Stimulated activated CD4-positive, alpha-beta T cell treated with anti-CD3 and anti-CD28 coated beads, Interleukin-4, amount 100 ng/mL, for 48 hours (primary cell): ENCODE measurements at places on chromosomes 6 and 20.
A peak's percentile ranks its signal among the peaks of the same experiment; 100 is the strongest.

DNA sequence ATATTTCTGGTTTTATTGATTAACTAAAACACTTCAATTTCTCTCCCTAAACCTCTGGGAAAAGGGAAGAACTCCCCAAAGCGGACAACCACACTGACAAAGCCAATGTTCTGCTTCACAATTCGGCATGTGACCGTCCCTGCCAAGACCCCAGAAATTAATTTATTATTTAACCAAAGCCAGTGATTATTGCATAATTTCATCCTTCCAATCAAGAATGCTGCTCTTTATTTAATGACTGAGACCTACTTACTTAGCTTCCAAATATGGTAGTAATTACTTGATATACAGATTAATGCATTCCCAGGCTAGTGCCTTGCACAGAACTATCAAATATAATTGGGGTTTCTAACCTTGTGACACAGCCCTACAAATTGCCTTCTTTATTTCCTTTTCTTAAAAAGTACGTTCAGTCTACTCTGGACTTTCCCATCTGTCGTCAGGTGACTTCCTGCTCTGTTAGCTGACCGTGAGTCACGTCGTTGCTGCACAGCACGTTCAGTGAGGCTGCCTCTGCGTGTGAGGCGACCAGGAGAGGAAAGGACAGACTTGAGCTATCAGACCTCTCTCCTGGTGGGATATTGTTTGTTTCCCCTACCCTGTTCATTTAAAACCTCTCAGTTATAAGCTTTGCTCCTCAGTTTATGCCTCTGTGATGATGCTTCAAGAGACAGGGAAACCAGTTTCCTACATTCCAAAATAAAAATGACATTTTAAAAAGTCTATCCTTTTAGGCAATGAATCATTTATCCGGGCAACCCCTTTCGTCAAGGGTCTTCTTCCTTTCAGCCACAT is 55.7 kb upstream of the TNFAIP3 start:
- DNase-seq = peak; percentile 77

DNA sequence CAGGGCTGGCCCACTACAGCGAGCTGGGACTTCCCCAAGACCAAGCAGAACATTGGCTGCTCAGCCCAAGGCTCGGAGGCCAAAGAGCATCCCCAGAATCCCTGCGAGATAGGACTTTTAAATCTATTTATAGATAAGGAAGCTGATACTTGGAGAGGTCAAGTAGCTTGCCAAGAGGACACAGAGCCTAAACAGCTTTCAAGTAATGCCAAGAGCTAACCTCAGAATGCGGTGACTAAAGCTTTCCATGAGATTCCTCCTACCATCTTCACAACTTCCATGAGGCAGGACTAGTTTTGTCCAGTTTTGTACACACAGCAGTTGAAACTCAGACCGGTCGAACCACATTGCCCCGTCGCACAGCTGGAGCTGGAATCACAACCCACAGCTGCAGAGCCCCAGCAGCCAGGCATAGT is 168.1 kb upstream of the TOP1 start:
- DNase-seq = no peak

DNA sequence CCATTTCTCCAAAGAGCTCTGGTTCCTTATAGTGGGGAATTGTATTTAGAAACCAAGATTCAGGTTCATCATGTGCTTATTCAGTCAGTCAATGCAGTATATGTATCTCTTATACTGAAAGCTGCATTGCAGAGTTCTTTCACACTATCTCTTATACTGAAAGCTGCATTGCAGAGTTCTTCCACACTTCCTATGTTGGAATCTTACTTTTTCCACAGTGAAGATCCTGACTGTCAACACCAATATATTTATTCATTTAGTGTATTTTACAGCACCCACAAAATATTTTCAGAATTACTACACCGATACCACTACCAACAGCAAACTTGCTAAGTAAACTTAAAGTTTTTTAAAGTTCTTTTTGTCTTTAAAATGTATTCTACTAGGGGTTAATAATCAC is 349.3 kb upstream of the MMS22L start:
- DNase-seq = no peak

DNA sequence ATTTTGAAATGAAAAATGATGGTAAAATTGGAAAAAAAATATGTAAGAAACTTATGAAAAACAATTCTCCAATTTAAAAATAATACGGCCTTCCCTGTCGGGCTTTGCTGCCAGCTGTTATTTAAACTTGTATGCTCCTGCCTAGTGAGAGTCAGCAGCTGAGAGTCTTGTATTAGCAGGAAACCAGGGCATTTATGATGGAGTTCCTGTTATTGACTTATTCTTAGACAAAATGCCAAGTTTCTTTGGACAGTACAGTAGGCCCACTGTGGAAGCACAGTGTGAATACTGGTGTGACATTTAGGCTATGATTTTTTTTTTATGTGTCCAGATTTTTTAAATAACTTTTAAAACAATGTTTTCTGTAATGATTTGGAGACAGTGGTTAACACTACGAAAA is 42.1 kb downstream of the GMDS start:
- no peak for DNase-seq

- DNase-seq = no peak
Measured at GRCh38 chr6:1855890-1856289, 246.2 kb downstream of the FOXC1 start.

DNA sequence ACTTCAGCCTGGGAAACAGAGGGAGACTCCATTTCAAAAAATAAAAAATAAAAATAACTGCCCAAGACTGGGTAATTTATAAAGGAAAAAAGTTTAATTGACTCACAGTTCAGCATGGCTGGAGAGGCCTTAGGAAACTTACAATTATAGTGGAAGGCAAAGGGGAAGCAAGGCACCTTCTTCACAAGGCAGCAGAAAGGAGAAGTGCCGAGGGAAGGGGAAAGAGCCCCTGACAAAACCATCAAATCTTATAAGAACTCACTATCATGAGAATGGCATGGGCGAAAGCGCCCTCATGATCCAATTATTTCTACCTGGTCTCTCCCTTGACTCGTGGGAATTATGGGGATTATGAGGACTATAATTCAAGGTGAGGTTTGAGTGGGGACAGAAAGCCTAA is 95.5 kb upstream of the LGSN start:
- no peak for DNase-seq

GRCh38 chr6:73503027-73503772 is 17.6 kb downstream of the EEF1A1 start:
- no peak for DNase-seq

- no peak for DNase-seq
Measured at GRCh38 chr20:21832442-21833385, 127.2 kb downstream of the PAX1 start.

DNA sequence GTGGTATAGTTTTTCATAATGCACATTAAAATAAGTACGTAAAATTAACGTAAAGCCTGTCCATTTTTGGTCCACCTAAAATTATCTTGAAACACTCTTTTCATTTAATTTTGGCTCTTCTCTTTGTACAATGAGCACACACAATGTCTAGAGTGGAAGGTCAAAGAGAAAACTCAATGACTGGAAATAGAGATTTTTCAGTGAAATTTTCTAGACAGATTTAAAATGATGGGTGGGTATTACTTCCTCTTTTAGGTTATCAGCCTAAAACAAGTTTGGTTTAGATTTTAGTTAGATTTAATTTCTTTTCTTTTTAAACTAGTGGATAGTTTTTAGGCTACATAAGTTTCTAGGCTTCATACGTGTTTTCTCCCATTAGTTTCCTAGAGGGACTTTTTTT is 24.9 kb downstream of the DSE start:
- no peak for DNase-seq

GRCh38 chr6:87968435-87969278 is 79.0 kb upstream of the SPACA1 start:
- DNase-seq = peak; percentile 2

GRCh38 chr6:100427452-100427851 is 37.3 kb downstream of the SIM1 start:
- DNase-seq = no peak

DNA sequence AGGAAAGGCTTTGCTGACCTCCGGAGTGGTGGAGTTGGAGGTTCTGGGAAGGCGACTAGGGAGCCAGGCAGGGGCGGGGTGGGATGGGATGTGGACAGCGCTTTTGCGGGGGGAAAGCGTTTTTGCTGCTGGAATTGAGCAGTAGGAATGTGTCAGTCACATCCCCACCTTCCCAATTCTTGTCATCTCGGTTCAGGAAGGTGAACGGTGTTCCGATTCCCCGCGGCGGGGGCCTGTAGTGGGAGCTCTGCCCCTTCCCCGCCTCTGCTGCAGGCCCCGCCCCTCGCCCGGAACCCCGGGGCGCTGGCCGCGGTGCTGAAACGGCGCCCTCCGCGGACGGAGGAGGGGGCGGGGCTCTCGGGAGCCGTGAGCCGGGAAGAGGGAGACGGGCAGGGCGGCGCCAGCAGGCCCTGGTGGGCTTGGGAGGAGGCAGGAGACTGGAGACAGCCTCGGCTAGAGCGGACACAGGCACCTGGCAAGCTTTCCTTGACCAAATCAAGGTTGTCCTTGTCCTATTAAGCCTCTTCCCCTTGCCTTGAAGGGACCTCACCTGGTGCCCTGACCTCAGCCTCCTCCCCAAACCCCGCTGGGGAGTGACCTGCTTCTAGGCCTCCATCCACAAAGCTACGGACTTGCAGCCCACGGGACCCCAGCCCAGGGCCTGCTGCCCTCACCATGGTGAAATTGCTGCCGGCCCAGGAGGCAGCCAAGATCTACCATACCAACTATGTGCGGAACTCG is at the start of gene LHFPL5:
Gene LHFPL5 (plus strand): TSS at position 357 of the 741 bp plus-strand sequence. CDS start 319 bp downstream, at position 676.
- peak; percentile 47 for DNase-seq

DNA sequence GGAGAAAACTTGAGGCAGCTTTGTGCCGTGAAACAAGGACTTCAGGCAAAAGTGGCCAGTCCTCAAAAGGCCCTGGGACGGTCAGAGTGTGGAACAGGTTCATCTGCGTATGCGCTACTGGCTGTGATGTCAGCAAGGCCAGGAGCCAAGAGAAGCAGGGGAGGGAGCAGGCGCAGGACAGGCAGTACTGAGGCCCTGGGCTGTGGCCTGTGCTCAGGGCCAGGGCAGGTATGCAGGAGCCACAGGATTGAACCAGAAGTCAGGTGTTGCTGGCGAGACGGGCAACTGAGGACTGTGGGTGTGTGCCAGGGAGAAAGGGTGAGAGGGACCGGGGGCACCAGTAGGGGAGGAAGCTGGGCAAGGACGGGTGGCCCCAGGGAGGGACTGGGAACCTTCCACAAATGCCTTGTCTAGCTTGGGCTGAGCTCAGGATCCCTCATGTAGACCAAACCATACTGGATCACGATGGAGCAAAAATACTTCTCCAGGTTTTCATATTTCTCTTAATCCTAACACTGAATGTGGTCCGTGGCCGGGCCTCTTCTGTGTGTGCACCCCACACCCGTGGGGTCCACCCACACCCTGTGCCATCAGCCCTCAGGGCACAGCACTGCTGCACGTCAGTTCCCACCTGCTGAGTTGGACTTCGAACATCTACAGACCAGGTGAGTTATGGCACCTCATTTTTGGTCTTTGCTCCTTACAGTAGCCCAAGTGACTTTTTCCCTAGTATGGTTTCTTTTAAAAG is 46.9 kb downstream of the GINS1 start:
- DNase-seq = no peak

DNA sequence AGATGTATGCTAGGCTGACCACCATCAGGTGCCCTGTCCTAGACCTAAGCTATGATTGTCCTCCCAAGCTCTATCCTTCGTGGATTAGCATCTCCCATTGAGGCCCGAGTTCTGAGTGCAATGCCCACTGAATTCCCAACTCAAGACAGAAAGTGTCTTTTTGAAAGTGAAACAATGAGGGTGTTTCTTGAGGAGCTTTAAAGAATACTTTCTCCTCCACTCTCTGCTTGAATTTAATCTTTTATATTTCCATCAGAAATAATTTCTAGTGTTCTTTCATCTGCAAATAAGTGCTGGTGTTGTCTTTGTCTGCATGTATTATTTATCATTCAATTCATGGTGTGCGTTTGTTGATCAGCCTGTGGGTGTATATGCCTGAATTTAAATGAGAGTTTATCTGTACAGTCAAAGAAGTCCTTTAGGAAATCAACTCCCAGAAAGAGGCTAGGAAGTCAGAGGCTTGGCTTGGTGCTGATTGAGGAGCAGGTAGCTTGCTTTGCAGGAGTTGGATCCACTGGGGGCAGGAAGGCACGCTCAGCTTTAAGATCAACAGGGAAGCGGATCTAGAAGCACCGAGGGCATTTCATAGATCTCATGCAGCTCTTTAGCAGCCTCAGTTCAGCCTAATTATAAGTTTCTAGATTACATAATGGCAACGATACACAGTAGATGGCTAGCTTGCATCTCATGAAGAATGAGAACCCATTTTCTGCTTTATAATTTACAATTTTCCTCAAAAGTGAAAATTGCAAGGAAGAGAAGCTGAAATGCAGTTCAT is 36.0 kb upstream of the CCN6 start:
- no peak for DNase-seq

DNA sequence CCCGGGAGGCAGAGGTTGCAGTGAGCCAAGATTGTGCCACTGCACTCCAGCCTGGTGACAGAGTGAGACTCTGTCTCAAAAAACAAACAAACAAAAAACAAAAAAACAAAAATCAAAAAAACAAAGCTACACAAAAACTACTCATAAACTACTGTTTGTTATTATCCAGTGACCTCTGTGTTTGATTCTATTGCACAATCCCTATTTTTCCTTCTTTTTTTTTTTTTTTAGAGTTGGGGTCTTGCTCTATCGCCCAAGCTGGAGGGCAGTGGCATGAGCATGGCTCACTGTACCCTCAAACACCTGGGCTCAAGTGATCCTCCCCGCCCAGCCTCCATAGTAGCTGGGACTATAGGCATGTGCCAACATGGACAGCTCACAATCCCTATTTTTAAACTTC is 92.7 kb downstream of the FAM217A start:
- DNase-seq = no peak

GRCh38 chr6:12490351-12490903 is 200.3 kb downstream of the EDN1 start:
- no peak for DNase-seq

DNA sequence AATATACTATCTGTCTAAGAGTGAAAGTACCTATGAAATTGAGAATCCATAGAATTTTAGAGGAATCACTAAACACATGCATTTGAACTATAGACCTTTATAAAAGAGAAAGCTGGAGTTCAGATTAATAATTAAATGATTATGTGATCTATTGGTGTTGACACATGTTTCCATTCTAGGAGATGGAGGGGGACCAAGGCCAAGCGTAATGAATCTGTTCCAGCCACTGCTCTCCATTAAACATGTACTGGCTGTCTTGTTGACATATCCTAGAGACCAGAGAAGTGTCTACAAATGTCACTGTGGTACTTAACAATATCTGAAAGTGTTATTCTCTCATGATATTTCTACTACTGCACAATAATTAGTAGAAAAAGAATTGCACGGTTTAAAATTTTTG is 432.4 kb downstream of the BMP2 start:
- no peak for DNase-seq

GRCh38 chr6:83292900-83293843 is 100.0 kb downstream of the RWDD2A start:
- DNase-seq = no peak

- DNase-seq = no peak
Measured at GRCh38 chr6:10237298-10238038, 177.4 kb downstream of the TFAP2A start.

- DNase-seq = no peak
Measured at GRCh38 chr6:101758368-101758767, 364.9 kb downstream of the GRIK2 start.

DNA sequence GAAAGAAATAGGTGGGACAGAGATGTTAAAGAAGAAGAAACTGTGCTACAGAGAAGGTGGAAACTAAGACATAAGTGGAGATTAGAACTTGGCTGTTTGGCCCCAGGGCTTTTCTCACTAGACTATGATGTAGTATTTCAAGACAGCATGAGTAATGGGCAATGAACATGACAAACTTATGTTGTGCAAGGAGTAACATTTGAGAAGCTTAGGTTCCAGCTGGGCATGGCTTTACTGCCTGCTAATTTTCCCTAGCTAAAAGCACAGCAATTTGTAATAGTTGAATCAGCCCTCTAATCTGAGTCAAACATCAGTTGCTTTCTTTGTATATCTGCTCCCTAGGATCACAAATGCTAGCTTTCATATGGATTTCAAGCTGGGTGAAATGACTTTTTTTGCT is 294.3 kb upstream of the BMP2 start:
- DNase-seq = no peak
